CD4-positive, alpha-beta T cell treated with Interleukin-17A for 4 hours (primary cell): ENCODE measurements at places on chromosomes 7 and 10.

GRCh38 chr10:11298116-11298515 lies 280.4 kb downstream of the CELF2 start:
- DNase-seq = no peak

GRCh38 chr7:55351263-55351662 lies 13.9 kb upstream of the LANCL2 start:
- DNase-seq = no peak

DNA sequence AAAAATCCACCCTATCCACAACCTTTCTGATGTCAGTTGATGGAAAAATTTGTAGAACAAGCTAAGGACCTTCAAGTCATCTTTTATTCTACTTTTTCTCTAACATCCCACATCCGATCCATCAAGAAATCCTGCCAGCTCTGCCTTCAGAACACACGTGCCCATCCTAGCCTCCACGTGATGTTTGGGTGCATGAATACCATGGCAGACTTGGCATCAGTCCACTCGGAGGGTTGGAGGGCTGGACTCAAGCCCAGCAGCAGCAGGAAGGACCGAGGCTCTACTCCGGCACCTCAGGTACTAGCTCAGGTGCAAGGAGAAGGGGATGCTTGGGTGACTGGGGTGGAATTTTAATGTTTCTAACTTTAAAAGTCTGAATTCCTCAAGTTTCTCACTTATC lies 428.6 kb downstream of the DPP6 start:
- no peak for DNase-seq

GRCh38 chr10:43471146-43471545 lies 34.2 kb downstream of the ZNF487 start:
- DNase-seq = no peak

- DNase-seq = no peak
Measured at GRCh38 chr10:31604096-31604495, 285.1 kb downstream of the ZEB1 start.

DNA sequence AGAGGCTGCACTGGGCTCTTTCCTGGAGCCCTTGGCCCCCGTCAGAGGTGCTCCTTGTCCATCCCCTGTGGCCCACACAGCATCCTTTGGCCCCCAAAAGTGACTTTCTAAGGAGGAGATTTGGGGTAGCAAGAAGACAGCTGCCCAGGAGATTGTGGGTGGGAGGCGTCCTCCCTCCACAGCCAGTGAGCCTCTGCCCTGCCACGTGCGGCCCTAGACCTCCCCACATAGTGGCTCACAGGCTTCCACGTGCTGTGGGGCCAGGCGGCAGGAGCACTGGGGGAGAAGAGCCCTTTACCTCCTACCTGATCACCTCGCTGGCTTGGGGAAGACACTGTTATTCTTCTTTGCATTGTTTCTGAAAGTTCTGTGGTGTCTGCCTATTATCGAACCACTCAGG lies 178.8 kb downstream of the TCERG1L start:
- no peak for DNase-seq
